ENCODE measurements at places on chromosomes 2 and 18.

- no peak for DNase-seq
These were observed 5.5 kb upstream of the NEMP2 start for GRCh38 chr2:190540048-190540447.

DNA sequence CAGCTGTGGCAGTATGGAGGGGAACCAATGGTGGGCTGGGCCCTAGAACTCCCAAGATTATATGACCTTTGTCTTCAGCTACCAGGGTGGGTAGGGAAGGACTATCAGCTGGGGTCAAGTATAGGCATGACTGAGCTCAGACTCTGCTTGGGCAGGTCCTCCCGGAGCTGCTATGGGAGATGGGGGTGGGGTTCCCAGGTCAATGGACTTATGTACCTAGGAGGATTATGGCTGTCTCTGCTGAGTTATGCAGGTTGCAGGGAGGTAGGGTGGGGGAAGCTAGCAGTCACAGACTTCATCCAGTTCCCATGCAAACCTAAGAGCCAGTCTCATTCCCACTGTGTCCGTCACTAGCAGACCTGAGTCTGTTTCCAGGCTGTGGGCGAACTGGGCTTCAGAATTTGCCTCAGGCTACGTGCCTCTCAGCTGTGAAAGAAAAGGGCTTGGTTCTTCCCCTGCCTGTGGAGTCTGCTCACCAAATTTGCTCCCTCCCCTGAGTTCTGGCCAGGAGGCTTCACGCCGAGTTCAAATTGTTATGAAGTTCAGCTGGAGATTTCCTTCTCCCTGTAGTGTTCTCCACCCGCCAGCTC lies 985.8 kb upstream of the NRXN1 start:
- DNase-seq, result no peak

GRCh38 chr18:23662309-23663263 lies at the start of gene ANKRD29:
ANKRD29 (minus strand) TSS chr18:23662911; CDS start chr18:23662730, 181 bp downstream.
- DNase-seq, result no peak

- no peak for DNase-seq
These were observed 52.2 kb downstream of the CDK15 start for GRCh38 chr2:201858281-201859184.

DNA sequence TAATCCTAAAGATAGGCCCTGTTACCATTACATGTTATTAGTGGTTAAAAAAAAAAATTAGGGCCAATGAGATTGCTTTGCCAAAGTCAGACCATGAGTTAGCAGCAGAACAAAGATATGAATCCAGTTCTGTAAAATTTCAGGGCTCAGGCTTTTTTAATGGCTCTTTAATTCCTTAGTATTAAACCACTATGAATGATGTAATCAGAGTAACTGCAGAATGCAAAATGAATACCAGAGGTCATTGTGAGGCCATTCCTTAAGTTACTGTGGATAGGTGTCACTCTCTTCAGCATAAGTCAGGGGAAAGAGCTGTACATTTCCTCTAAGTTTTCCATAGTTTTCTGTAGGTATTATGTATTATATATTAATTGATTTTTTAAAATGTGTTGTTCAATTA lies 42.2 kb upstream of the TBR1 start:
- DNase-seq, result no peak

GRCh38 chr2:73418343-73418742 lies 32.7 kb downstream of the ALMS1 start:
- no peak for DNase-seq

DNA sequence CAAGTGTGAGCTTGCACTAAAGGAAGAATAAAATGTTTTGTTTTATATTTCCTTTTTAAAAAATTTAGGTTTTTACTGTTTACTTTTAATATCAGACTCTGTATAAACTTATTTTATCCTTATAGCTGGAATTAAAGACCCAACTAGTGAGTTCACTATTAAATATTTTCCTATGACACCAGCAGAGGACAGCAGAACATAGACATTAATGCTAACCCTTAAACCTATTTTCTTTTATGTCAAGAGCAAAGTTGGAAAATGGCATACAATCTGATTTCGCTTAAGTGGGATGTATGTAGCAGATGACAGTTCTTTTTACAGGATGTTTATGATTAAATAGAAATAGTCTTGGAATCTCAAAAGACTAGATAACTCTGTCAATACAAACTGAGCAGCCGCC lies 188.2 kb upstream of the XIRP2 start:
- peak; percentile 7 for DNase-seq

DNA sequence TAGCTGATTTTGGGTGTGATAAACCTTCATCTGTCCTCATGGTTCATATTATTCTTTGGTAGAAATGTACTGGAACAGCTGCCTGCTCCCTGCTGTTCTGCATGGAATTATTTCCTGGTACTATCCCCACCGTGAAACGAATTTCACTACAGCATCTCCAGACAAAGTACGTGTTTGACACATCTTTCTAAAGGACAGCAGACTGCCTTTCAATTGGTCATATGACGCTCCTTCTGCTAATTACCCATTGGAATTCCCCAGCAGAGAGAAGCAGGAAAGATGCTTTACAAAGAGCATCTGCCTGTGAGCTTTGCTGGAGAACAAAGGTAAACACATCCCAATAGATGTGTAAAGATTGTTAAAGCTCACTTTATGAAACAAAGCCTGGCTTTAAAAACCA lies 4.4 kb upstream of the RFX8 start:
- no peak for DNase-seq

DNA sequence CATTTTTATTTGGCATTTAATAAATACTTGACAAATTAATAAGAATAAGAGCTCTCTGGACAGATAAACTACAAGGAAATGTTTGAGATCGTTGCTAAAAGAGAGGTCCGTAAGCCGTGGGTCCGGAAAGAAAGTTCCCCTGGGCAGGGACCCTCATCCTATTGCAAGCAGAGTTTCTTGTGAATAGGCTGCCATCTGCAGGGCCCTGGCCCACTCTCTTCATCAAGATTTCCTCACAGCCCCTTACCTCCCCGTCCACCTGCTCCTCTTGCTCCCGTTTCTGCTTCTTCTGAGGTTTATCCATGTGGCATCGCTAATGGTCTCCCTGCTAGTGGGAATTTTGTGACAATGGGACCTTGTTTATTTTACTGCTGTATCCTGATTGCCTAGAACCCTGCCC lies 30.1 kb upstream of the MC5R start:
- DNase-seq, result no peak

DNA sequence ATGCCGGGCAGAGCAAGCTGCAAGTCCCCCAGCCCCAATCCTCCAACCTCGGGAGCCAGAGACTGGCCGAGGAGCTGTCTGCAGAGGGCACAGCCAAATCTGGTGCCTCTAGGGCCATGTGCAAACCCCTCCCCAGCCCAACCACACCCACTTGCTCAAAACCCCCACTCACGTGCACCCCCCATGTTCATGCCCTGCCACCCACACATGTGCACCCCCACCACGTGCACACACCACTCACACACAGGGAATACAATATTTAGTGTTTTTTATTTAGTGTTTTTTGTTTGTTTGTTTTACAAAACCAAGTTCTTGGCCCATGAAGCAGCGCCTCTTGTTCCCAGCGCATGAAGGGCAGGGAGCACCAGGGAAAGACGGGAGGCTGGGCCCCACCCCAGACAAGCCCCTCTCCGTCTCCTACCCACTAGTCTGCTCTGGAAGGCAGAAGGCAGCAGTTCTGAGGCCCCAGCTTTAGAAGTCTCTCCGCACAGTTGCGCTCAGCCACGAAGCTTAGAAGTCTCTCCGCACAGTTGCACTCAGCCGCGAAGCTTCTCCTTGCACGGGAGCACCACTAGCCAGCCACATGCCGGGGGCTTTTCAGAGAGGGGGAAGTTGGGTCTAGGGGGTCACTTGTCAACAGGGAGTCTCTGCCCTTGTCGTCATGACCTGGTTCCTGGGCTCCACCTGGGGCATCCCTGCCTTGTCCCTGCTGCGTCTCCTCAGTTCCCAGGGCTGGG lies 276.1 kb upstream of the HDAC4 start:
- DNase-seq, result no peak

- DNase-seq, result no peak
These were observed 204.2 kb downstream of the BABAM2 start for GRCh38 chr2:28094739-28095138.

- DNase-seq, result no peak
These were observed 380.6 kb downstream of the TGIF1 start for GRCh38 chr18:3830604-3831003.

DNA sequence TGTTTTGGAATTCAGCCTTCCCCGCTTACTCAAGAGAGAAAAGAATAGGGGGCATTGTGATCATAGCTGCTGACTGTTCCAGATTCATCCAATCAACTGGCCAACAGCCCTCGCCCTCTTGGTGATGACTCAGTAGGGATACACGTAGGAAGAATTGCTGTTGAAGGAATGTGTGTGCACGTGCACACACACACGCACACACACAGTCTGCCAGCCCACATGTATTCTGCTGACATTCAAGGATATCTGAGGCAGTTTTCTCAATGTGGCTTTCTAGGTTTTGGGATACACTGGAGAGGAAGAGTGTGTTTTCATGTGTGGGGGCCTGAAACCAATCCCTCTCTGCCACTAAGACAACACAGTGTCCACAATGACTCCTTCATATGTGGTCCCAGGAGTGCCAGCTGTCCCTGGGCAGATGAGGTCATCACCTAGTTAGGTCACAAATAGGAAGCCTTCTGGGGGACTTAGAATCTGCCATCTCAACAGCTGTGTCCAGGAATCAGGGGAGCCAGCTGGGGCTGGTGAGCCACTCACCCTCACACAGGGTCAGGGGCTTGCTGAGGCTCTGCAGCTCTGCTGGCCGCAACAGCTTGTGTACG lies 352.6 kb downstream of the SS18 start:
- DNase-seq, result no peak

GRCh38 chr2:152694161-152694661 lies 23.1 kb downstream of the PRPF40A start:
- peak; percentile 20 for DNase-seq

DNA sequence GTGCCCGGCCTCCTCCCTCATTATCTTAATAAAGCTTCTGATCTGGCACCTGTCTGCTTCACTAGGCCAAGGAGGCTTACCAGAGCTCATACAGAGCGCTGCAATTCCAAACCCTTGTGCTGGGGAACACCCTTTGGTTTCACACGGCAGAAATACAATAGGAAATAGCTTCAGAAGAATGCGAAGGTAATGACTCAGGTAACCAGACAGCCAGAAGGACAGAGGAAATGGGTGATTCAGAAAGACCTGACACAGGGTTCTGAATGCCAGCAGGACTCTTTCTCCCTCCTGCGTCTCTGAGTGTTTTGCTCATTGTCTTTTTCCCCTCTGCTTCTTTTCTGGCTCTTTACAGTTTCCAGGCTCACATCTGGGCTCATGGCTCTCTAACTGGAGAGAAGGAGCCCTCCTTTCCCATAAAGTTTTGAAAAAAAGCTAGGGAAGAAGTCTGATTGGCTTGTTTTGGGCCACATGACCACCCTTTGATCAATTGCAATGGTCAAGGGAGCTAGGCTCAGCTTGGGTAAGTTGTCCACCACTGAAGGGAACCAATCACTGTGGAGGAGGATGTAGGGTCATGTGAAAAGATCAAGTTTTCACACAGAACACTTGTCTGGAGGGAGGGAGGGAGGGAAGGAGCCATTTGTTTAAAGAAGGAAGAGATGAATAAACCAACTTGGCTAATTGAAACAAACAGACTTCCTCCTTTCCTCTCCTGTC lies 90.5 kb upstream of the UPP2 start:
- no peak for DNase-seq

GRCh38 chr18:55102958-55103456 lies 143.7 kb upstream of the CCDC68 start:
- DNase-seq, result no peak

- no peak for DNase-seq
These were observed 348.9 kb downstream of the RND3 start for GRCh38 chr2:150138587-150138986.

- no peak for DNase-seq
These were observed 11.7 kb downstream of the D2HGDH start for GRCh38 chr2:241746084-241746483.

DNA sequence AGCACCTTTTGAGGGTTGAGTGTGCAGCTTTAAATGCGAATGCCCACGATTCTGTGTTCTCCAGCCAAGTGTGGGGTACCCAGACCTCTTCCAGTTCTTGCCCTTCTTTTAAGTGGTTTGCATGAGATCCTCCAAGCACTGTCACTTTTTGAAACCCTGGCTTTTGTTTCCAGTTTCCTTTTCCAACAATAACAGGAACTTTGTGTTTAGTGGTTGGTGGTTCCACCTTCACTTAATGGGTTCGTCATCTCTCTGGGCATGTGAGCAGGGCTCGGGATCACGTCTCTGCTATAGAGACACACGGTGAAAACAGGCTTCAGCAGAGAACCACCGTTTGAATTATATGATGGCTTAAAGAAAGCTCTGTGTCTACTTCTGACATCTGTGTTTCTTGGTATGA lies 197.6 kb downstream of the LDLRAD4 start:
- DNase-seq, result no peak

GRCh38 chr18:7822435-7823331 lies 255.6 kb downstream of the PTPRM start:
- DNase-seq, result no peak

DNA sequence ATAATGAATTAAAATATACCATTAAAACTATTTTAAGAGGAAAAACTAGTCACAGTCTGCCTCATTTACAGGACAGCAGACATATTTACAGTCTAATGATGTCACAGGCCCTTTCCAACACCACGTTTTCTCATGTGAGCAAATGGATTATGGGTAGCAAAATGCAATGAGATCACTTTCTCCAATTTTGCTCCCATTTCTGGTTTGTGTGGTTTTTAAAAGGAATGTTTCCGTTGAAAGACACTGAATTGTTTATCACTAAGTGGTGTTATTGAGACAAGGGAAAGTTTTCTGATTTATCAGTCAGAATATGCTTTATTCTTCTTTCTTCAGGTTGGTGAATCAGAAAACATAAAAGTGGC lies 11.4 kb upstream of the NR4A2 start:
- DNase-seq, result no peak

- DNase-seq, result no peak
These were observed 221.7 kb downstream of the GCA start for GRCh38 chr2:162565666-162566065.

DNA sequence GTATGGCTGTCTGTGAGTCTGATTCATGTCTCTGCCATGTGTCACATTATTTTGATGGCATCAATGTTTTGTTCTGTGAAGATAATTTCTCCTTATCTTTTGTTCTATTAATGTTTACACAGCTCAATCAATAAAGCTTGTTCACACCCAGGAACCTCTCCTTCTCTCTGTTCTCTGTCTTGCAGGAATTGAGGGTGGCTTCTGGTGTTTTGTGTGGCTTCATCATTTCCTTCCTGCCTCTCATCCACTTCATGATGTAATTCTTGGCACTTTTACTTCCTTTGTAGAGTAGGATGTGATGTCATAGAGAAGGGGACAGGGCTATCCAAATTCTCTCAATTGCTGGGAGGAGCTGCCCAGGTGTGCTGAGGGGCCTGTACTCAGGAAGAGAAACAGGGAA lies 27.2 kb downstream of the ASXL3 start:
- no peak for DNase-seq

DNA sequence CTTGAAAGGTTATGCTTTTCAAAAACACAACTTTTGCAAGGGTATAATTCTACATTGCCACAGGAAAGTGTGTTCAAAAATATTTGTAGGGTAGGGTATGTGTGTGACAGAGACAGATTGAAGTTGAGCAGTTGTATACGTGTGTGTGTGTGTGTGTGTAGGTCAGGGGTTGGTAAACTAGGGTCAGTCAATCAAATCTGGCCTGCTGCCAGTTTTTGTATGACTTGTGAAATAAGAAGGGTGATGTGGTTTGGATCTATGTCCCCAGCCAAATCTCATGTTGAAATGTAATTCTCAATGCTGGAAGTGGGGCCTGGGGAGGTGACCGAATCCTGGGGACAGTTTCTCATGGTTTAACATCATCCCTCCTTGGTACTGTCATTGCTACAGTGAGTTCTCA lies 148.2 kb downstream of the CERS6 start:
- DNase-seq, result no peak

Measured in Panc1 (cell line).